ENCODE measurements at places on chromosomes 7 and 10. TPM values are rescaled to one million over a fixed set of nuclear protein-coding genes. Genes with fewer than 3 reads are reported as not detected.

Gene MICALL2
- 13.5 TPM for total RNA-seq

Gene RBP3
- not detected for total RNA-seq

Gene UBN2
- total RNA-seq, result 16.0 TPM

Gene SSC4D
- total RNA-seq, result 3.7 TPM

Gene EPHA1
- 11.1 TPM for total RNA-seq

Gene MYO3A
- total RNA-seq, result 3.9 TPM

Gene PPP1R17
- not detected for total RNA-seq

Gene ANKRD30A
- not detected for total RNA-seq

Gene OPN4
- total RNA-seq, result not detected

Measured in metanephros (tissue), 2 donors.